ENCODE measurements at places on chromosomes 3 and 15. TPM values are rescaled to one million over a fixed set of nuclear protein-coding genes. Genes with fewer than 3 reads are reported as not detected.

ABCC5 gene
- total RNA-seq: 18.9 TPM

SLC2A2 gene
- total RNA-seq: not detected

FGF12 gene
- total RNA-seq: 0.91 TPM

PLSCR5 gene
- not detected for total RNA-seq

OR5K2 gene
- not detected for total RNA-seq

HACL1 gene
- total RNA-seq: 27.1 TPM

FANCI gene
- total RNA-seq: 9.1 TPM

GOLGA8G gene
- total RNA-seq: not detected

TSC22D2 gene
- 64.7 TPM for total RNA-seq

CIDEC gene
- total RNA-seq: not detected

DPH6 gene
- 19.7 TPM for total RNA-seq

- no peaks in the 10 kb centered on the region for H3K4me1 ChIP-seq
- no peaks in the 10 kb centered on the region for H3K36me3 ChIP-seq
- no peak overlapping the region for H3K4me3 ChIP-seq
Observed at GRCh38 chr15:42549741-42550392, 1.2 kb downstream of the HAUS2 start.

GRCh38 chr3:132318451-132318850 is 1.2 kb downstream of the ACP3 start:
- H3K27ac ChIP-seq: no peak overlapping the region
- H3K4me1 ChIP-seq: no peaks in the 10 kb centered on the region
- H3K36me3 ChIP-seq: no peaks in the 10 kb centered on the region
- no peak for DNase-seq
- H3K27me3 ChIP-seq: no peaks in the 10 kb centered on the region

DNA sequence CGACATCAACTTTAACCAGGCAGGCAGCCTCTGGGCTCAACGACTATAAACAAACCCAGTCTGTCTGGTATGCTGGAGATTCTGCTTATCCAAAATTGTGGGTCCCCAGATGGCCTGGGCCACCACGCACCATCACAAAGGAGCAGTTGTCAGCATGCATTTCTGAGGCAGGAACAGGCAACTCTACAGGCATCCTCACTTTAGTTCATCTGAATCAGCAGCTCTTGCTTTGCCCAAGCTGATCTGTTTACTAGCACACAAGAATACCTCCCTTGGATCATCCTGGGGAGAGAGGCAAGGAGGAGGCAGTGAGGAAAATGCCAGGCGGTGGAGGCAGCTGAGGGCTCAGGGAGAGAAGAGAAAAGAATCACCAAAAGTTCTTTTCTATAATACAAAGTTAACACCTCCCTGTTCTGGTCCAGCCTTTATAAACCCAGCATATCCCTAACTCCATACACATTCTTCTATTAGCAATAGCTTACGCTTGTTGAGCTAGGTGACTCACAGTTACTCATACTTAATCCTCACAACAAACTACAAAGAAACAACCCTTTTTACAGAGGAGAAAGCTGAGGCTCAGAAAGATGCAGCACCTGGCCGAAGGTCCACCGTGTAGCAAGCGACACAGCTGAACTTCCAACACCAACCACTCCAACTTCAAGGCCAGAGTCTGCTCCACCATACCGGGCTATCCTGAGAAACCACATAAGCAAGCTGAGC is 33.6 kb downstream of the ZDHHC3 start:
- DNase-seq: no peak
- H3K27me3 ChIP-seq: no peaks in the 10 kb centered on the region
- no peaks in the 10 kb centered on the region for H3K36me3 ChIP-seq
- no peak overlapping the region for H3K4me3 ChIP-seq

DNA sequence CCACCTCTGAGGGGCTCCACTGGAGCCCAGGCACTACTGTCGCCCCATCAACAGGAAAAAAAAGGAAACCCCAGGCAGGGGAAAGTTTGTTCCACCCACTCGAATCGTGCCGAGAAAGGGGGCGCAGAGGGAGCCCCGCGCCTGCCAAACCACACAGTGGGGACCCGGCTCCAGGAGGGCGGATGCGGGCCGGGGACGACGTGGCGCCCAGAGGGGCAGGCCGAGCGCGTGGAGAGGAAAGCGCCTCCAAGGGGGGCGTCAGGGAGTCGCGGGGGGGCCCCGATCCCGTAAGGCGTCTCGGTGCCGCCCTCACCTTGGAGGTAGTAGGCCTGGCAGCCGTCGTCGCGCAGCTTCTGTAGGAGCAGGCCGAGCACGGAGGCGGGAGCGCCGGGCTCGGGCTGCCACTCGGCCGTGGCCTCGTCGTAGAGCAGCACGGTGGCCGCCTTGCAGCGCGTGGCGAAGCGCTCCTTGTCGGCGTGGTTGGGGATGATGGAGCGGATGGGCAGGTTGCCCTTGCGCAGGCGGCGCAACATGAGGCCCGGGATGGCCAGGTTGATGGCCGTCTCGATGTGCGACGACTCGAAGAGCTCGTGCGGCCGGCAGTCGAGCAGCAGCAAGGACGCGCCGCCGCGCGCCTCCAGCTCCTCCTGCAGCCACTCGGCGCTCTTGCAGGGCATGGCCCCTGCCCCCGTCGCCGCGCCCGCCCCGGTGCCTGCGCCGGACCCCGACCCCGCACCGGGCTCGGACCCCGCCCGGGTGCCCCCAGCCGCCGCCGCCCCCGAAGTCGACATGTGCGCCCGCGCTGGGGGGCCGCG is 627 bp downstream of the DUSP7 start:
- H3K27ac ChIP-seq: peak overlapping the region; percentile 62
- no peaks in the 10 kb centered on the region for H3K4me1 ChIP-seq
- no peak for DNase-seq
- H3K36me3 ChIP-seq: peaks cover 7% of the 10 kb centered on the region

DNA sequence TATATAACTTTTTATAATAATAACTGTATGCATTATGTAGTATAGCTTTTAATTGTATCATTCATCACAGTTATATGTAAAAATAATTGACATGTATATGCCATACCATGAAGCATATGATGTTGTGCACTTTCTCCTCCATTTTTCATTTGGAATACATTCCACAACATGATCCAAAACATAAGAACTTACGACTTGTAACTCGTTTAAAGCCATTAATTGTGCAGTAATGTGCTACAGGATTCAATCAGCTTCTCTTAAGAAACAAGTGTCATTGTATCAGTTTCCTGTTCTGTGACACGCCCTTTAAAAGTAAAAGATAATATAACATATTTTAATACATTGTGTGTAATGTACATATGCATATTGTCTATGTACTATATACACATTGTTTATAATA is 2.2 kb downstream of the C3orf80 start:
- H3K27ac ChIP-seq: no peak overlapping the region
- H3K4me3 ChIP-seq: no peak overlapping the region
- no peaks in the 10 kb centered on the region for H3K36me3 ChIP-seq
- no peaks in the 10 kb centered on the region for H3K4me1 ChIP-seq
- no peaks in the 10 kb centered on the region for H3K27me3 ChIP-seq

GRCh38 chr15:79896131-79896633 is 632 bp downstream of the MTHFS start:
- H3K4me1 ChIP-seq: no peaks in the 10 kb centered on the region
- no peak for DNase-seq
- H3K27ac ChIP-seq: no peak overlapping the region
- no peaks in the 10 kb centered on the region for H3K27me3 ChIP-seq
- peak overlapping the region; percentile 94 for H3K4me3 ChIP-seq

GRCh38 chr3:85835857-85836440 is 877.2 kb downstream of the CADM2 start:
- no peaks in the 10 kb centered on the region for H3K4me1 ChIP-seq
- no peaks in the 10 kb centered on the region for H3K27me3 ChIP-seq
- no peaks in the 10 kb centered on the region for H3K36me3 ChIP-seq
- no peak for DNase-seq
- no peak overlapping the region for H3K4me3 ChIP-seq
- no peak overlapping the region for H3K27ac ChIP-seq

- no peaks in the 10 kb centered on the region for H3K27me3 ChIP-seq
- no peak overlapping the region for H3K4me3 ChIP-seq
- H3K4me1 ChIP-seq: no peaks in the 10 kb centered on the region
- no peak for DNase-seq
- no peaks in the 10 kb centered on the region for H3K36me3 ChIP-seq
Observed at GRCh38 chr15:101438482-101439284, 50.8 kb downstream of the PCSK6 start.

- DNase-seq: peak; percentile 69
- no peak overlapping the region for H3K4me3 ChIP-seq
- H3K27me3 ChIP-seq: no peaks in the 10 kb centered on the region
- no peaks in the 10 kb centered on the region for H3K4me1 ChIP-seq
- H3K36me3 ChIP-seq: no peaks in the 10 kb centered on the region
- no peak overlapping the region for H3K27ac ChIP-seq
Observed at GRCh38 chr3:42498791-42499477, 3.5 kb upstream of the VIPR1 start.

DNA sequence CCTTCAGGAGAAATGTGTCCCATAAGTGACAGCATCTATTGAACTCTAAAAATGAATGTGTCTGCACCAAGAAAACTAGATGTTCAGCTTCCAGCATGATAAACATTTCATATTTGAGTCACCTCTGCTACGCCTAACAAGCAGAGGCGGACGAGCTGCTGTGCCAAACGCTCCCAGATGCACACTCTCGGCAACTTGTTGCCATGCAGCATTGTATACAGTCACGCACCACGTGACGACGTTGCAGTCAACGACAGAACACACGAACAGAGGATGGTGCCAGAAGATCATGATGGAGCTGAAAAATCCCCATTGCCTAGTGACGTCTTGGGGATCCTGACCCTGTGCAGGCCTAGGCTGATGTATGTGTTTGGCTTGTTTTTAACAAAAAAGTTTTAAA is 137.5 kb downstream of the XXYLT1 start:
- H3K4me3 ChIP-seq: no peak overlapping the region
- no peaks in the 10 kb centered on the region for H3K4me1 ChIP-seq
- H3K36me3 ChIP-seq: no peaks in the 10 kb centered on the region
- no peak for DNase-seq
- H3K27ac ChIP-seq: no peak overlapping the region

DNA sequence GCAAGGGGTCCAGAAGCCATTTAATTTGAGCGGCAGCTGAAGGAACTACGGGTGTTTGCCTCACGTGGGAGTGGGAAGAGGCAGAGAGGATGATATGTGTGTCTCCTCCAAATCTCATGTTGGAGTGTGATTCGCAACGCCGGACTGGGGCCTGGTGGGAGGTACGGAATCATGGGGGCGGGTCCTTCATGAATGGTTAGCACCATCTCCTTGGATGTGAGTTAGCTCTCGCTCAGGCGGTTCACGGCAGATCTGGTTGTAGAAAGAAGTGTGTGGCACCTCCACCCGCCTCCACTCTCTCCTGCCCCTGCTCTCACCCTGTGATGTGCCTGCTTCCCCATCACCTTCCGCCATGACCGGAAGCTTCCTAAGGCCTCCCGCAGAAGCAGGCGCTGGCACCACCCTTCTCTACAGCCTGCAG is 25.4 kb downstream of the XXYLT1 start:
- H3K4me1 ChIP-seq: no peaks in the 10 kb centered on the region
- no peak overlapping the region for H3K4me3 ChIP-seq
- no peaks in the 10 kb centered on the region for H3K27me3 ChIP-seq
- peak; percentile 56 for DNase-seq

GRCh38 chr3:154244644-154245043 is 79.6 kb downstream of the DHX36 start:
- H3K36me3 ChIP-seq: peaks cover 2% of the 10 kb centered on the region
- peaks cover 13% of the 10 kb centered on the region for H3K4me1 ChIP-seq
- no peak for DNase-seq
- no peaks in the 10 kb centered on the region for H3K27me3 ChIP-seq
- H3K4me3 ChIP-seq: no peak overlapping the region

DNA sequence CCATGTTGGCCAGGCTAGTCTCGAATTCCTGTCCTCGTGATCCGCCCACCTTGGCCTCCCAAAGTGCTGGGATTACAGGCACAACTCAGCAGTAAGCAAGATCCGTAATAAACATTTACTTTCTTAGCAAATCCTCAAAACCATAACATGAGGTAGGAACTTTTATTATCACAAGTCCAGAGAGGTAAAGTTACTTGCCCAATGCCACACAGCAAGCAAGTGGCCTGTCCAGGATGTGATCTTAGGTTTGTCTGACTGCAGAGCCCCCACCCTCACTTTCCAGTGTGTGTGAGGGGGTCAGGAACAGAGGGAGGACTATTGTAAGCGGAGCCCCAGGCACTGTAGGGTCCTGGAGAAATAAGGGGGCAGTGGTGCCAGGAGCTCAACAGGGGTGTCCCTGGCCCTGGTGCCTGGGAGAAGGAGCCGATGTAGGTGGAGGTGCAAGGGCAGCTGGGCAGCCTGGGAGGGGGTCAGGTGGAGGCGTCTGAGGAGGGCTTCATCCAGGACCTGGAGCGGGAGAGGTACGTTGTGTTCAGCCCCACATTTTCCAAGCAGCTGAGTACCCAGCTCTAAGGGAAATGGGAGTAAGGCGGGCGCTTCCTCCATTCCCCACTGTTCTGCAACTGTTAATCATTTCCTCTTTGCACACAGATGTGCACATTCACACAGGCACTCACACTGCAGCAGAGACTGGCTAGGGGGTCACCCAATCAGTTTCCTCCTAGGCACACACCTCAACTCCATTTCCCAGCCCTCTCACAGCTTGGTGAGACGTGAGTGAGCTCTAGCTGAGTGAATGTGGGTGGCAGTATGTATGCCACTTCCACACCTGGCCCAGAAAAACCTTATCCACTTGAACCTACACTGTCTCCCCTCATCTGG is 5.9 kb downstream of the RPUSD3 start:
- no peaks in the 10 kb centered on the region for H3K4me1 ChIP-seq
- H3K27me3 ChIP-seq: no peaks in the 10 kb centered on the region
- no peak overlapping the region for H3K27ac ChIP-seq
- no peak for DNase-seq
- H3K4me3 ChIP-seq: no peak overlapping the region

DNA sequence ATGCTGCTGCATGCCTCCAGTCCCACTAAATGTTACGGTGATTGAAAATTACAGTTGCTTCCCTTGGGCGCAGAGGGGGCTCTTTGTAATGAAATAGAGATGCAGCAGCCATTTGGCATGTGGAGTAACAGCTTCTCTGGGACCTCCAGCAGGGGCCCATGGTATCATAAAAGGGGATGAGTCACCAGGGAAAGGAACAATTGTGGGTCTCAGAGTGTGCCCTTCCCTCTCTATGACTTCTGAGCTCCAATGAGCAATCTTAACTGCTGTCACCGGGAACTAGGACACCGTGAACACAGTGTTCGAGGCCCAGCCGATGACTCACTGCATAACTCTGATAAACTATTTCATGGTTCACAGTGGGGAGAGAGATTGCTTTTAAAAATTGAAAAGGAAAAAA is 164.8 kb upstream of the NUDT16 start:
- no peaks in the 10 kb centered on the region for H3K36me3 ChIP-seq
- H3K4me3 ChIP-seq: no peak overlapping the region
- peak overlapping the region; percentile 3 for H3K27ac ChIP-seq
- peaks cover 2% of the 10 kb centered on the region for H3K4me1 ChIP-seq

GRCh38 chr15:73119478-73119877 is 67.2 kb downstream of the NEO1 start:
- H3K4me1 ChIP-seq: no peaks in the 10 kb centered on the region
- no peak overlapping the region for H3K27ac ChIP-seq
- H3K27me3 ChIP-seq: no peaks in the 10 kb centered on the region
- DNase-seq: no peak
- H3K36me3 ChIP-seq: no peaks in the 10 kb centered on the region

GRCh38 chr3:155496206-155496605 is 202.7 kb upstream of the STRIT1 start:
- H3K27me3 ChIP-seq: no peaks in the 10 kb centered on the region
- DNase-seq: no peak
- H3K36me3 ChIP-seq: no peaks in the 10 kb centered on the region
- no peaks in the 10 kb centered on the region for H3K4me1 ChIP-seq

Data from aorta (tissue), 5 donors.